ENCODE measurements at places on chromosomes 16 and 17.

DNA sequence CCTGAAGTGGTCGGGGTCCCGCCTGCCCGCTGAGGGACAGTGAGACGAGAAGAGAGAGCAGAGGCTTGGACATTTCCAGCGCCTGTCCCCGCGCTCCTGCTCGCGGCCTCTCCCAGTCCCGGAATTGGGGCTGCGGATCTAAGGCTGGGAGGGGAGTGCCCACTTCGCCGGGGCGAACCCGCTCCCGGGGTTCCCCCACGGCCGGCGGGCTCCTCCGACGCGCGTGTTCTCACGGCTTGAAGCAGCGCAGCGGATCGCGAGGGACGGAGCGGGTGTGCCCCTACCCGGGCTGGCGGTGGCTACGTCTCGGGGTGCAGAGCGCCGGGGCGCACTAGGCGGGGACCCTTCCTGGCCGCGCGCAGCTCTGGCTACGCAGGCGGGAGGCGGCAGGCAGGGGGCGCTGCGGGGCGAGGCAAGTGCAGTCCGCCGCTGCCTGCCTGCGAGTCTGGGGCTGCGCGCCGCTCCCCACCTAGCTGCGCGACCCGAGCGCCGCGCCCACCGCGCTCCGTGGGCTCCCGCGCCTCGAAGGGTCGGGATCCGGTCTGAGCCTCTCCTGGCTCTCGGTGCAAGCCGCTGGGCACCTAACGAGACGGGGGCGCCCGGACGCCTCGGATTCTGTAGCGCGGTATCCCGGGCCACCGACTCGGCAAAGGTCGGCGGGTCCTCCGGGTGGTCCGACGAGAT is 1.2 kb downstream of the NGFR start:
- peak; percentile 68 for DNase-seq

DNA sequence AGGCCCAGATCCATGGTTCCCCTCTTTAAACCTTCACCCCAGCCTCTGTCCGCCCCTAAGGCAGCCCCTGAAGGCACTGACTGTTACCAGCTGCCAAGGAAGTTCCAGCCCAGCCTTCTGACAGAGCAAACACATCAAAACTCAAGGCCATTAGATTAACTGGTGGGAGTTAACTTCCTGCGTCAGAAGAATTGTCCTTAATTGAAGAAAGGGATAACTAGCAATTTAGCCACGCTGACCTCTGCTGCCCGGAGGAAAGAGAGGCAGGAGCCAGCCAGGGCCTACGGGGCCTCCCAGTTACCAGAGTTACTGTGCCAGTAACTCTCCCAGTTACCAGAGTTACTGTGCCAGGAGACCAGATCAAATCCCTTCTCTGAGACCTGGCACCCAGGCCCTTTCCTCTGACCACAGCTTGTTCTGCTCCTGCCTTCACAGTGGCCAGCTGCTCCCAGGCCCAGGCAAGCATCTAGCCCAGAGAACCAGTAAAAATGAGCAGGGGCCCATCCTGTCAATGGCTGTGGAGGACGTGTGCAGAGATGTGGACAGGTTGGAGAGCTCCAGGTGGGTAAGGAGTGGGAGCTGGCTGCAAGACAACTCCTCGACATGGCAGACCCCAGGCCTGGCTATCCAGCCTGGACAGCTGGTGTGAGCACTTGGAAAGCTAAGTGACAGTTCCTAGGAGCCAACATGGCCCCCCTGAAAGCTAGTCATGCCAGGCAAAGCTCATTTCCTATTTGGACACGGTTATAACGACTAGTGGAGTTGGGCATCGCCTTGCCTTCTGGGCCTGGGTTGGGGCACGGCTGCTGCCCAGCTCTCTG is 2.8 kb upstream of the PITPNM3 start:
- no peak for DNase-seq

DNA sequence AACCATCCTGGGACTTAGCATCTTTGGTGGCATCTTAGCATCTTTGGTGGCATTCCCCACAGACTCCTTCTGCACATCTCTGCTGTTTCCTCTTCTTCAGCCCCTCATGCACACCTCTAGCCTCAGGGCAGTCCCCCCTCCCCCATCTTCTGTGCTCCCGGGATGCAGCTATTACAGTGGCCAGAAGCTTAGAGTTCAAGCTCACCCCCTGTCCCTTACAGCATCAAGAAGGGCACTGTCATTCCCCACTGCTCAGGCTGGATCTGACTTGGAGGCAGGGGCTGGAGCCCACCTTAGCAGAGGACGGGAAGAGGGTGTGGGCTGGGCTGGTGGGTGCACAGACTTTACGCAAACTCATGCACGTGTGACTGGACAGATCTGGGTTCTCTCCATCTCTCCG is 650 bp downstream of the EPN3 start:
- no peak for DNase-seq

DNA sequence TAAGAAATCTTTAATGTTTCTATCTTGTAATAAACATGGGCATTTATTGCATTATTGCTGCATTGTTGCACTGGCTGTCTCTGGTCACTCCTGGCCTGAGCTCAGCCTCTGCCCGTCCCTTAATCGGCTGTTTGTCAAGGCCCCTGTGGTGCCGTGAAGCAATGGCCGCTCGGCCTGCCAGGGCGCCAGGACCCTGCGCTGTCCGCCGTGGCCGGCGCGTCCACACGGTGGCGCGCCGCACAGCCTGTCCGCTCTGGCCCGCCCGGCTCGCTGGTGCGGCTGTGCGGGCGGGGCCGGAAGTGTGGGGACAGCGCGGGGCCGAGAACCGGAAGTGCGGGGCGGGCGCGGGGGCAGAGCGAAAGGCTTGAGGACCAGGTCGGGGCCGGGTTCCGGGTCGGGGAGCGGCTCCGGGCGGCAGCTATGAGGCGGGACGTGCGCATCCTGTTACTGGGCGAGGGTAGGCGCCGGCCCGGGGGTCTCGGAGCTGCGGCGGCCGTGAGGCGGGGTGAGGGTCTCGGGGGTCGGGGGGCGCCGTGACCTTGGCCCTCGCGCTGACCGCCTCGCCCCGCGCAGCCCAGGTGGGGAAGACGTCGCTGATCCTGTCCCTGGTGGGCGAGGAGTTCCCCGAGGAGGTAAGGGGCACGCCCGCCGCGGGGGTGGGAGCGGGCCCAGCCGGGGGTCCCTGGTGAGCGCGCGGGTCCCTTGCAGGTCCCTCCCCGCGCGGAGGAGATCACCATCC is at the start of gene RHOT2:
RHOT2 (plus strand) TSS at position 353 of the 739 bp plus-strand sequence; CDS start at position 421, 68 bp downstream.
- peak; percentile 91 for DNase-seq

DNA sequence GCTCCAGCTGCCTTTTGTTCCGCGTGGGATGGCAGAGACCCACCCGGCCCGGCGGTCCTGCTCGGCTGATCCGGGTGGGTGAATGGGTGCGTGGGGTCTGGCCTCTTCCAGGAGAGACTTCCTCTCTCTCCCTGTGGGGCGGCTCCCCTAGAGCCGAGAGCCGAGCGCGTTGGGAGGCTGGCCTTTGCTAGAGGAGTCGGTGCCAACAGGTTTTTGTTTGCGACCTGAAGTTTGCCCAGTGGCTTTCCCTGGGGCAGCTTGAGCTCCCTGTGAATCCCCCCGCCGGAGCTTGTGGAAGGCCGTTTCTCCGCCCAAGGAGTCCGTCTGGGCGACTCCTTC is 970 bp downstream of the EPN2 start:
- DNase-seq: no peak

GRCh38 chr16:78390508-78391324 is 291.3 kb downstream of the WWOX start:
- no peak for DNase-seq

- no peak for DNase-seq
Measured at GRCh38 chr16:6966925-6967324, 365.7 kb upstream of the RBFOX1 start.

DNA sequence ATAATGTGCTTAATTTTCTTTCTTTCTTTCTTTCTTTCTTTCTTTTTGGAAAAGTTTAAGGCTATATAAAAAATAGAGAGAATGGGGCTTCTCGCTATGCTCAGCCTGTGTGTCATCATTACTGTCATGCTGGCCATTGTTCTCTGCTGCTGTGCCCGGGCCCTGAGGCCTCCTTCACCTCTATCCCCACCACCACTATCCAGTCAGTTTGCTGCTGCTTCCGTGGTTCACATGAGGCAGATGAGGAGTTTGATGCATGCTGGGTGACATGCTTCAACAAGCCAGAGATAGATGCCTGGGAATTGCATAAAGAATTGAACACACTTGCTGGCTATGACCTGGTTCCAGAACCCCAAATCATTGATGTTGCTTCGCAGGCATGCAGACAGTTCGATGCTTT is 36.3 kb downstream of the PITPNC1 start:
- DNase-seq: no peak

- DNase-seq: peak; percentile 34
Measured at GRCh38 chr17:48597778-48598631, 4.4 kb upstream of the HOXB5 start.

DNA sequence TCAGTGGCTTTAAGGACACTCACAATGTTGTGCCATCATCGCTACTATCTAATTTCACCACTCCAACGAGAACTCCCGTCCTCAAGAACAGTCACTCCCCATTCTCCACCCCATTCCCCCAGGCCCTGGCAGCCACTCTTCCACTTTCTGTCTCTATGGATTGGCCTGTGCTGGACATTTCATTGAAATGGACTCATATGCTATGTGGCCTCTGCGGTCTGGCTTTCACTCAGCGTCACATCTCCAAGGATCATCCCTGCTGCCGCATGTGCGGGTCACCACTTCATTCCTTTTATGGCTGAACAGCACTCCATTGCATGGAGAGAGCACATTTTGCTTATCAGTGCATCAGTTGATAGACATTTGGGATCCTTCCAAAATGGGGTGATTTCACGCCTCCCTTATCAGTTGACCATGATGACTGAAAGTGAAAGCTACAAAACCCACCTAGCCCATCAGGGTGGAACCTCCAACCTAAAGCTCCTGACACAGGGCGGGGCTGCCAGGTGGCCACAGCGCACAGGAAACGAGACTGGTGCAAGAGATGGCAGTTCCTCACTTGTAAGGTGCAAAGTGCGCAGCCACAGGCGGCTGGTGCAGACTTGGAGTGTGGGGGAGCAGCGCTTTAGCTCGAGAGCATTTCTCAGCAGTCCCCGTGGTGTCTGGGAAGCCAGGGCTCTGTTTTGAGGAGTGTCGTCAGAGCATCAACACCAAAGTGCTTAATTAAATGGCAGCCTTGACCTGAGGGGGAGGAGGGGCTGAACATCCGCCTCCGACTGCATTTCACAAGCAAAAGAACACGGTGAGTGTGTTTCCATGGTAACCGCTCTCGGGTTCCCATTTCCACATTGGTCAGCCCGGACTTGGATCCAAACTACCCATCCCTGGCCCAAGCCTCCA is 23.8 kb downstream of the COTL1 start:
- DNase-seq: peak; percentile 88

- no peak for DNase-seq
Measured at GRCh38 chr16:77758508-77758907, 29.9 kb upstream of the VAT1L start.

- no peak for DNase-seq
Measured at GRCh38 chr16:1301562-1301961, 7.9 kb upstream of the UBE2I start.

DNA sequence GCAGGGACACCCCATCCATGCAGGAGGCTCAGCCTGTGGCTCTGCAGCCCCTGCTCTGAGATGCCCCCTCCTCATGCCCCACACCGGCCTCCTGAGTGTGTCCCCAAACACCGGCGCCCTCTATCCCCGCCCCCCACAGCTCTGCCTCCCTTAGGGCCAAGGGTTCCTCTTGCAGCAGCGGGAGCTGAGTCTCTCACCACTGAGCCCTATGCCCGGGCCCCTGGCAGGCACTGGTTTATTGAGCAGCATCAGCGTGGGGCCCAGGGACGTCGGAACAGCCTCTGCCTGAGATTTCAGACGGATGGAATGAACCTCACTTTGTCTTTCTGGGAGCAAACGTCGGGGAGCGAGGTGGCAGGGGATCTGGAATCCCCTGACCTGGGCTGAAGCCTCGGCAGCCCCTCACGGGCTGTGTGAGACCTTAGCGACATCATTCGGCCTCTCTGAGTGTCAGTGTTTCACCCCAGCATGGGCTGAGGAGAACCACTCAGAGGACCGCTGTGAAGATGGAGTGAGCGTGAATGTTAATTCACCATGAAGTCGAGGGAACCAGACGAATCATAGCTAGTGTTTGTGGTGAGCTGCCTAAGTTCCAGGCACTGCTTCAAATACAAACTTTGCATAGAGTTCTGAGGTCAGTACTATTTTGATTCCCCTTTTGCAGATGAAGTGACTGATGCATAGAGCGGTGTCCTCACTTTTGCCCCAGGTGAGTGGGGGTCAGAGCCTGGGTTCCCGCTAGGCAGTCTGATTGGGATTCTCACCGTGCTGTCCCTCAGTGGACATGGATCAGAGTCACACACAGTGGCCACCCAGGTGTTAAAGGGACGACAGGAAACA is 5.3 kb upstream of the C16orf74 start:
- no peak for DNase-seq

DNA sequence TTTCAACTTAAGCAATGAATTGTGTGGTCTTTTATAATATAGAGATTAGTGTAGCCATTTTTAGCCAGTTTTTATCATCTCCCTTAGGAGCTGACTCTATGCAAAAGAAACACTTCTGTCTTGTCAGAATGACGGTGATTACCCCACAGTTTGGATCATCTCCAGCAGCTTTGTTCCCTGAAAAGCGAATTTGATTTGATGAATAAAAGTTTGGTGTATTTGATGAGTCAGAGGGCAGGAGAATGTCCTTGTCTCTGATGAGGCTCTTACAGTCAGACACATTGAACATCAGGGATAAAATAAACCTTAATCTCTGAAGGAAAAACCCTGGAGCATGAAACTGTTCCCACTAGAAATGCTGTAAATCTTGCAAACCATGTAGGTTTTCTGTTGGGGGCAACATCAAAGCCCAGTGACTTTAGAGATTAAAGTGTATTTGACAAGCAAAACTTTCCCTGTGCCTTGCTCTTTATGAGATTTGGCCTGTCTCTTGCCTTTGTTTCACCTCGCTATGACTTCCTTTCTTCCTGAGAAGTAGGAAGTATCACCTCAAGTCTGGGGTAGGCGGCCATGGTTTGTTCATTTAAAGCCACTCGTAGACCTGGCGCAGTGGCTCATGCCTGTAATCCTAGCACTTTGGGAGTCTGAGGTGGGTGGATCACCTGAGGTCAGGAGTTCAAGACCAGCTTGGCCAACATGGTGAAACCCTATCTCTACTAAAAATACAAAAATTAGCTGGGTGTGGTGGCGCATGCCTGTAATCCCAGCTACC is 209.3 kb downstream of the FTO start:
- no peak for DNase-seq
